NCI-H1694 treated with DMSO at 0.1 percent for 48 hours (cell line): ENCODE measurements at places on chromosomes 3 and 15.

GRCh38 chr3:126995926-126996512 is 13.1 kb downstream of the PLXNA1 start:
- no peak for DNase-seq

GRCh38 chr3:135272026-135272669 is 477.1 kb downstream of the EPHB1 start:
- no peak for DNase-seq

GRCh38 chr15:55060836-55061235 is 135.9 kb downstream of the RSL24D1 start:
- DNase-seq: peak; percentile 87

- peak; percentile 30 for DNase-seq
Measured at GRCh38 chr15:72136170-72137051, 18.2 kb downstream of the SENP8 start.

GRCh38 chr3:43222590-43222989 is 63.8 kb upstream of the SNRK start:
- DNase-seq: no peak

- no peak for DNase-seq
Measured at GRCh38 chr3:134378818-134379217, 4.6 kb upstream of the AMOTL2 start.

DNA sequence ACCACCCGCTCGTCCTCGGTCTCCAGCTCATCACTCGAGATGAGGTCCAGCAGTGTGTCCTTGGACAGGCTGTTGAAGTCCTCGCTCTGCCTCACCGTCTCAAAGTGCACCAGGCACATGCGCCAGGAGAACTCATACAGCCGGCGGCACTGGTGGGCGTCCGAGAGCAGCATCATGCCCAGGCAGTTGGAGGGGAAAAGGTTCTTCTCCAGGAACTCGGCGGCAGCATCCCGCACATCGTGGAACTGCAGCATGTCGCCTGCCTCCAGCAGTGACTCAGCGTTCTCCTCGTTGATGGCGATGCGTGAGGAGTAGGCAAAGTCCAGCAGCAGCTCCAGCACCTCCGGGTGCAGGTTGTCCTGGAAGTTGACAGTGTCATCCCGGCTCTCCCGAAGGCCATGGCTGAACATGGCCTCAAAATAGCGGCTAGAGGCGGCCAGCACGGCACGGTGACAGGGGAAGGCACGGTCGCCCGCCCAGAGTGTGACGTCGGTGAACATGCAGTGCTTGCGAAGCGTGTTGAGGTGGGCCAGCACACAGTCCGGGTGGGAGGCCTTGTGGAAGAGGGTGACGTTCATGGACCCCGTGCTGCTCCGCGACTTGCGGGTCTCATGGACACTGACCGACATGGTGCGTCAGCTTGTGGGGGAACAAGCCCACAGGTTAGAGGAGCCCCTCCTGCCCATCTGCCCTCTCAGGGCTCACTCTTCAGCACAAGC is 25.4 kb downstream of the KLHL25 start:
- no peak for DNase-seq

DNA sequence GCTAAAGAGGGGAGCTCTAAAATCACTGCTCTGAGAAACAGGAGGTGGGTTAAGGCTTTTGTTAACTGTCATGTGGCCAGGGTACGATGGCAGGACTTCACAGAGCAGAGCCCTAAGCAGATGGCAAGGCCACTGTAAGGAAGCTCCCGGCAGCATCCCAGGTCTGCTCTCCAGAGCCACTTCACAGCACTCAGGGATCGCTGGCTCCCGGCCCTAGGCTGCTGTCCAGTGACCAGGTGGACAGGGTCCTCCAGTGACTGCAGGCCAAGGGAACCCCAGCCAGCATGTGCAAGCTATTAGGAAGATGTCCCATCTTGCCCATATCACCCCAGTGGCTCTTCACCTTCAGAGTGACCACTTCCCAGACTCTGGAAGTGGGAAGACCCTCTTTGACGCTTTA is 10.4 kb downstream of the TMEM41A start:
- no peak for DNase-seq

DNA sequence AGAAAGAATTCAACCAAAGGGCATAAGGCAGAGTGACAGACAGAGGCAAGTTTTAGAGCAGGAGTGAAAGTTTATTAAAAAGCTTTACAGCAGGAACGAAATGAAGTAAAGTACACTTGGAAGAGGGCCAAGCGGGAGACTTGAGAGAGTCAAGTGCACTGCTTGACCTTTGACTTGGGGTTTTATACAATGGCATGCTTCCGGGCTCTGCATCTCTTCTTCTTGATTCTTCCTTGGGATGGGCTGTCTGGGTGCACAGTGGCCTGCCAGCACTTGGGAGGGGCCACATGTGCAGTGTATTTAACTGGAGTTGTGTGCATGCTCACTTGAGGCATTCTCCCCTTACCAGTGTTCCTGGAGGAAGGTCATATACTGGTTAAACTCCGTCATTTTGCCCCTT is 30.4 kb upstream of the KLHL25 start:
- no peak for DNase-seq

DNA sequence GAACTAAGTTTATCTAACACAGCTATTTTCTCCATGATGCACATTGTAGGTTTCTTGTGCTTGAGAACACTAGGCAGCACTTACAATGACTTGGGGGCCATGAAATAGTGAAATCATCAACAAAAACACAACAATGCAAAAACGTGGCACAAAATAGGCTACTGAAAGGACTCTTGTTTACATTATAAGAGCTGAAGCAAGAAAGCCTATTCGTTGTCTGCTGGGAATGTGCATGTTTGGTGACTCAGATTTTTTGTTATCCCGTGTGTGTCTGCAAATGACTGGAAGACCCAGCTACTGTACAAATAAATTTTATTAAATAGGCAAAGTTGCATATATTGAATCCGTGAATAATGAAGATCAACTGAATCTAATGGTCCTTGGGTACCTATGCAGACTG is 85.0 kb downstream of the TCF12 start:
- no peak for DNase-seq

DNA sequence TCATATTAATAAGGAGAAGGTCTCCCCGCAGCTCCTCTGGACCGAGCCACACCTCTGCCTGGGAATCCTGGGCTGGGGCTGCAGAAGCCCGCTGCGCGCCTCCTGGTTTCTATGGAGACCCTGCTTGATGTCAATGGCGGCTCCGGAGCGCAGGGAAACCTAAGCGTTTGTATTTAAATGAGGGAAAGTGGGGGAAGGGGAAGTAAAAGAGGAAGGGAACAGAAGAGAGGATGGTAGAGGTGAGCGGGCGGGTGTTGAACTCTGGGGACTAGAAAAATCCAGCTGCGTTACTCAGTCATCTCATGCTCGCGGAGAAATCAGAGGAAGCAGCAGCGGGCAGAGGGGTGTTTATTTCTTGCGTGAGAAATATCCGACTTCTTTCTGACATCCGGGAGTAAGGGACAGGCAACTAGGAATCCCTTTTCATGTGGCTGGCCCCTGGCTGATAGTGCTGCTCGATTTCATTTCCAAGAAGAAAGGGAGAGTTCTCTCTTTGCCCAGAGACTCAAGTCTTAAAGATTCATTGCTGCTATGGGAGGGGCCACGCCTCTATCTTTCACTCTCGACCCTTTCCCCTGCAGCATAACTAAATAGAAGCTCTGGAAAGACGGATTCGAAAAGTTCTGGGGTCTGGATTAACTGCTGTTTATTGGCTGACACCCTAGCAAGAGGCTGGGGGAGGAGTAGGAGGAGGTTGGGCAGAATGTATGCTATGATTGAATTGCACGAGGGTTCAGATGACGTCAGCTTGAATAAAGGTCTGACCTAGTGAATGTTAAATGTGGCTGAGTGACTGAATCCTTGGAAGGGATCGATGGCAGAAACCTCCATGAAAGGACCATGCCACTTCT is 110.5 kb upstream of the GAP43 start:
- DNase-seq: peak; percentile 11

DNA sequence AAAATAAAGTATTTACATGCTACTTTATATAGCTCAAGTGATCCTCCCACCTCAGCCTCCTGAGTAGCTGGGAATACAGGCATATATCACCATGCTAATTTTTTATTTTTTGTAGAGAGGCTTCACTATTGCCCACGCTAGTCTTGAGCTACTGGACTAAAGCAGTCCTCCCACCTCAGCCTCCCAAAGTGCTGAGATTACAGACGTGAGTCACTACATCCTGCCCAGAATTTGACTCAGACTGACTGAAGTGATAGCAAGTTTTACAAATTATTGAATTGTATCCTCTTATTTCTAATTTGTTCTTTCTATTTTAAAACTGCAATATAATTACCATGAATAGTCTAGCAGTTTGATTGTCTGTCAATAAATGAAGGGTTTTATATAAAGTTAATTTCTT is 210.3 kb upstream of the CGNL1 start:
- no peak for DNase-seq

- no peak for DNase-seq
Measured at GRCh38 chr15:62150445-62150844, 14.6 kb downstream of the C2CD4B start.
